ENCODE measurements at places on chromosomes 16 and 17.

- DNase-seq = no peak
Observed at GRCh38 chr17:76822184-76822778, 45.9 kb upstream of the MGAT5B start.

DNA sequence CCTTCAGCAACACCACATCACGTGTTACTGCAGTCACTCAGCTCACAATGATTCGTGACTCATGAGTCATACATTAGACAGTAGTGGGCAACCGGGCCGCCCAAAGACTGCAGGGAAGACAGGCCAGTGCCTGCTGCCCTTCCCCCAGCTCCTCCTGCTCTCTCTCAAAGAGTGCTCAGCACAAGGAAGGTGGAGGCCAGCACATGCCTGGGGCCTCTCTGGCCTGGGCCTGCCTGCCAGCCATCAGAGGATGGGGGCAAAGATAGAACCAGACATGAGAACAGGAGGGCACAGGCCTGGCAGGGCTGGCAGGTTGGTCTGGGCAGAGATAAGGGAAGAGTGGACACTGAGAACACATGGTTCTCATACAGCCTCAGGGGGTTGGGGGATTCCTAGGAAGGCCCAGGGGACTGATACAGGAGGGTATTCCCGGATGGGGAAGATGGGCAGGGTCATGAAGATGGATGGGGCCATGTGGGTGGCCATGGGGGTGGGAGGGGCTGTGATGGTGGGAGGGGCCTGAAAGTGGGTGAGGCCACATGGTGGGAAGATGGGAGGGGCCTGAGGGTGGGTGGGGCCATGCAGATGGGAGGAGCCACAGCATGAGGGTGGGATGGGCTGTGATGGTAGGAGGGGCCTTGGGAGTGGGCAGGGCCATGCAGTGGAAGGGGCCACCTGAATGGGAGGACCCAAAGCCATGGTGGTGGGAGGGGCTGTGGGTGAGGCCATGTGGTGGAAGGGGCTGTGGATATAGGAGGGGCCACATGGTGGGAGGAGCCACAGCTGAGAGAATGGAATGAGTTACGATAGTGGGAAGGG lies 29.0 kb downstream of the KATNB1 start:
- DNase-seq = no peak

GRCh38 chr17:75110234-75110937 lies 617 bp downstream of the ARMC7 start:
- no peak for DNase-seq

DNA sequence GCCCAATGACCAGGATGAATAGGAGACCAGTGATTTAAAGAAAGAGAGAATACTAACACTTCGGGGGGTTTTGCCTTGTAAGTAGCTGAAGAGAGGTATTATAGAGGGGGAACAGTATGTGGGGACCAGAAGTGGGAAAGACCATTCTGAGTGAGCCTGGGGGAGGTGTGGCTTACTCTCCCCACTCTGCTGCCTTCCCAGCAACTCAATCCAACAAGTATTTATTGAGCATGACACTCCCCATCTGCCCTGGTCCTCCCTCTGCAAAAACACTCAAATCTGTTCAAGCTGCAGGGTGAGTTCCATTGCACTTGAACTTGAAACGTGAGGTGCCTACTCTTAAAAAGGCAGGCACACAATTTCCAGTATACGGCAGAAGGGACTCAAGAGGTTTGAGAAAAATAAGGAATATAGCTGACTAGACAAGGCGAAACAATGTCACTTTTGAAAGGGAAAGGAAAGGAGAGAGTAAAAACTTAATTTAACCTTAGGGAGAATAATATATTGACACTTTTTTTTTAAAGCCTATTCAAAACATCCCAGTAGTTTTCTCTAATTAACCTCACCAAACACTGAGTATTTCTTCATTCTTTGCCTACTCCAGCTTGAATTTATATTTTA lies 8.2 kb downstream of the FAM117A start:
- DNase-seq = no peak

DNA sequence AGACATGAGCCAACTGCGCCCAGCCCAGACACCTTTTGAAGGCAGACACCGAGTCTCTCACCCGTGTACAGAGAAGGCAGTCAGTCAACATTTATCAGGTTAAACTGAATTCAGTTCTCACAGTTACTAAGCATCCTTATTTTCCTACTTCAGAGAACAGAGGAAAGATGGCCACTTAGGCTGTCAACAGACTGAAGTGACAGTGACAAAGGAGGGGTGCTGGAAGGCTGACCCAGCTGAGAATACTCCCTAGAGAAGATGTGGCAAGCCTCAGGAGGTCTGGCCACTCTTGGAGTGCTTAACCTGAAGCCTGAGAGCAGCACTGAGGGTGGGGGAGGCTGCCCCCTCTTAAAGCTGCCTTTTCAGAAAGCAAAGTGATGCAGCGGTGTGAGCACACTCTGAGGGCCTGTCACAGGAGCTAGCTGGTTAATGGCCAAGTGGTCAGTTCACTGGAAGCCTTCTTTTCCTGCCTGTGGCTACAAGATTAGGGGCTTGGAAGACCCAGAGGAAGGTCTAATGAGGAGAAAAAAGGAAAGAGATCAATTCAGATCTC lies 51.0 kb upstream of the SREBF1 start:
- no peak for DNase-seq

- DNase-seq = no peak
Observed at GRCh38 chr17:76558198-76559095, 18.6 kb downstream of the PRCD start.
